ENCODE measurements at places on chromosomes 1 and 21. TPM values are rescaled to one million over a fixed set of nuclear protein-coding genes. Genes with fewer than 3 reads are reported as not detected.

Gene TMPRSS15
- total RNA-seq = not detected

Gene ALX3
- not detected for total RNA-seq

Gene SMIM1
- 0.78 TPM for total RNA-seq

Gene DMRTB1
- total RNA-seq = not detected

Gene WNT3A
- not detected for total RNA-seq

Gene PTPN14
- total RNA-seq = 72.3 TPM

Gene C1orf94
- total RNA-seq = not detected

Gene HEYL
- 0.30 TPM for total RNA-seq

Gene OR2L13
- total RNA-seq = not detected

Gene ITLN2
- 0.52 TPM for total RNA-seq

Gene MIER1
- 29.7 TPM for total RNA-seq

Data from smooth muscle cell of the pulmonary artery (primary cell).